ENCODE measurements at places on chromosomes 5 and 9.

GRCh38 chr5:53323511-53323910 lies 156.9 kb upstream of the FST start:
- no peaks in the 10 kb centered on the region for H3K36me3 ChIP-seq
- H3K4me1 ChIP-seq: no peaks in the 10 kb centered on the region
- no peak overlapping the region for H3K27ac ChIP-seq
- H3K27me3 ChIP-seq: no peaks in the 10 kb centered on the region

DNA sequence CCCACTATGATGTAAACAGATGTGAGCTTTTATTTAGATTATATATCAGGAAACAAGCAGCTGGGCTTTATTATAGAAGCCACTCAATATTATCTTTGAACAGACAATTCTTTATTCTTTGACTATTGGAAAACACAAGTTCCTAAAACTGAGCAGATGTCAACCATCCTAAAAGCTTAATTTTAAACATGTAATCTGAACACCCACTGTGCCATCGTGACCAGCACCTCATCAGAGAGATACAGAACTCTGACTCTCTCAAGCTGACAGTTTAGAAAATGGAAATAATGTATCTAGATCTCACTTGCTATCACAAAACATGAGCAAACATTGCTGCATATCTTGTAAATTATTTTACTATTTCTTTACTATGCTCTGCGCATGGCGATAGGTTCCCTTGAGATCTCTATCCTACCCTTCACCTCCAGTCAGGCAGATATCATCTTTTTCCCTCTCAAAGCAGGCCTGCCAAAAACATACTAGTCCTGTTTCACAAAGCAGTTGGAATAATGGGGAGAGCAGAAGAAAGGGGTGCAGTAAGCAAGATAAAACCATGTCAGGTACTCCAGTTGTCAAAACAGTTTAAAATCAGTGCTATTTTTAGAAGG lies 151.0 kb downstream of the KIAA0825 start:
- no peaks in the 10 kb centered on the region for H3K36me3 ChIP-seq
- no peak overlapping the region for H3K4me3 ChIP-seq
- no peaks in the 10 kb centered on the region for H3K27me3 ChIP-seq
- H3K27ac ChIP-seq: no peak overlapping the region

DNA sequence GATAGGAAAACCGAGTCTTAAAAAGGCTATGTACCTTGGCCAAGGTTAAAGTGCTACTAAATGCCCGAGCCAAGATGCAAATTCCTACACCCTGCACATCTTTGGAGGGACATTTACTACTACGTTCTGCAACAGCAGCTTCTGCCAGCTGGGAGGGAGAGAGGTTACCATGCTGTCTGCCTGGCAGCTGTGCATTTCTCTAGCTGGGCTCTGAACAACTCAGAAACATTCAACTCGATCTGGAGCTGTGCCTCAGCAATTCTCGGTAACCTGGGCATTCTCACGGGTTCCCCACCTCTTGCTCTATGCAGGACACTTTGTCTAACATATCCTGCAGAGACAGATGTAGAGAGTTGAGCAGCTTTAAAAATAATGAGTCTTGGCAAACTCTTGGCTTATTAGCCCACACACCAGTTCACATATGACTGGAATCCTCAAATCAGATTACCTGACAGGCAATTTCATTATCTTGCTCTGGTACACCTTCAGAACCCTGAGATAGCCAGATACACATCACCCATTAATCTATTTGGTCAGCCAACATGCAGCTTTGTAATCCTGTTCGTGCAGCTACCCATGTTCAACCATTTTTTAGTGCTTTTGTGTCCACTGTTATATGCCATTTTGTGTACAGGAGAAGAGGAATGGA lies 115.8 kb downstream of the EFNA5 start:
- no peaks in the 10 kb centered on the region for H3K4me1 ChIP-seq
- no peak for DNase-seq
- no peaks in the 10 kb centered on the region for H3K36me3 ChIP-seq
- H3K27ac ChIP-seq: no peak overlapping the region

GRCh38 chr9:122814545-122814944 lies 13.8 kb downstream of the PDCL start:
- peak; percentile 24 for DNase-seq
- H3K4me1 ChIP-seq: peaks cover 22% of the 10 kb centered on the region
- peaks cover 2% of the 10 kb centered on the region for H3K36me3 ChIP-seq
- peak overlapping the region; percentile 44 for H3K27ac ChIP-seq
- H3K27me3 ChIP-seq: no peaks in the 10 kb centered on the region

GRCh38 chr5:135426102-135427082 lies 20.8 kb downstream of the DCANP1 start:
- no peak overlapping the region for H3K27ac ChIP-seq
- no peaks in the 10 kb centered on the region for H3K27me3 ChIP-seq
- no peaks in the 10 kb centered on the region for H3K36me3 ChIP-seq

DNA sequence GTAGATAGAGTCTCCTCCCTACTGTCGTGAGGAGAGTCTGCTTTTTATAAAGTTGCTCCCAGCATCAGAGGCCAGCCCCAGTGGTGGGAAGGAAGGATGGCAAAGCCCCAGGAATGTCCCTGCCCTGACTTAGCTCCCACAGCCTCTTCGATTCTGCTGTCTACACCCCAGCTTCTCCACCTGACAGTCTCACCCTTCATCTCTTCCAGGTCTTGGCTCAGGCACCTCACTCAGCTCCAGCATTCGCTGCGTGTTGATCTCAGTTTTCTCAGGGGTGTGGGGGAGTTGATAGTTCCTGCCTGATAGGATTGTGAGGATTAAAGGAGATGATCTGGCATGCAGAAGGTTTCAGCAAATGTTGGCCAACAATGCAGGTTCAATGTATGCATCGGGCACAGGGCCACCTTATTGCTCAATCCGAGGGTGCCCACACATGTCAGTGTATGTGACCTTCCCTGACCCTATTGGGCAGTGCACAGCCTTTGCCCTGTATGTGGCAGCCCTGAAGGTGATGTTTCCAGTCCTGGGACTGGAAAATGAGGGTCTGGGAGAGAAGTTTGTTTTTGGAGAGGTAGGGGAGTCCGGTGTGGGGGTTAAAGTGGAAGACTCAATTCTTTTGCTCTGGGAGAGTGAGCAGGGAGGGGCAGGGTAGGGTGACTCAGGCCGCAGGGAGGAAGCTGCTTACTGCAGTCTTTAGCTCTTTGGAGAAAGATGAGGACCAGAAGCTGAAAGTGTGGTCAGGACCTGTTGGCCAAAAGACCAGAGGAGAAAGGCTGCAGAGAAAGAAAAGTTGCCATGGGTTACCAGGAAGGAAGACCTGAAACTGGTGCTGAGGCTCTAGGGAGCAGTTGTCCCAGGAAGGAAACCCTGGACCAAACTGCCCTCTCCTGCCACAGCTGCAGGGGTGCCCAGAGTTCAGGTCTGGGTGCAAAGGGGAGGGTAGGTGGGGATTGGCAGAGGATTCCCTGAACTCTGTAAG lies 153.2 kb downstream of the MACROH2A1 start:
- no peak for DNase-seq
